GOT3 (cell line): ENCODE measurements at places on chromosomes 7 and 10.

DNA sequence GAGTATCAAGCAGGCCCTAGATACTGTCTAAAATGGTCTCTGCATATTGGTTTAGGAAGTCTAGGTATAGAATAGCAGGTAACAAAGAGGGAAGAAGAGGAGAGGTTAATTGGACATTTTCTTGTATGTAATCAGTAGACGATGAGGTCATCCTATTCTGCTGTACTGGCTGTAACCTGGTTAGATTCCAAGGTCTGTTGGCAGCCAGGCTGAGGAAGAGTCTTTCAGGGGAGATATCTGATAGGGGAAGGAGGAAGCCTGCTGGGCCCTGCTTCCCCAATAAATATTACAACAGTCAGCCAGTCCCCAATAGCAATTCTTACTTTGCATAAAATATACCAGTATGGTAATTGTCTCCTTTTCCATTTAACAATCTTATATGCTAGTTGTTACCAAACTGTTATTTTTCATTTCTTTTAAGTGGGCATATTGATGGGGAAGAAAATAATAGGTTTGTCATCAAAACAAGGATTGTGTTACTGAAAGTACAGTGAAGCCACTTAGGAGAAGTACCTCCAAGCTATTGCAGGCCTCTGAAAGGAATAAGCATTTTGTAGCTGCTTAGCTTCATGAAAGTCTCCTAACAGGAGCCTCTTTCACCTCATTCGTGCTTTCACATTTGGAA lies 186.4 kb downstream of the LRRC4 start:
- DNase-seq = no peak

GRCh38 chr7:134129856-134130523 lies 2.9 kb downstream of the LRGUK start:
- DNase-seq = no peak

DNA sequence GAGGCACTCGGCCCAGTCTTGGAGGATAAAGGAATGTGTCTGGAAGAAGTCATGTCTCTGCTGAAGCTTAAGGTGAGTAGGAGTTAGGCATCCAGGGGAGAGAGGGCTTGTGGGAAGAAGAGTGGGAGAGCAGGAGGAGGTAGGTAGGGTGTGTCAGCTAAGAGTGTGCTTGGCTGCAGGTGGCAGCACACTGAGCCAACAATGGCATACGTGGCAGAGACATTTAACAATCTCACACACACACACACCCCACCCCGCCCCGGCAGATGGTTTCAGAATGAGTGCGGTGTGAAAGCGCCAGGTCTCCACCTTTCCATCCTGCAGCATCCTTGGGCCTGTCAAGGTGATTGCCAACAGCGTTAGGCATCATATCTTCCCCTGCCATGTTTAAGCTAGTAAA lies 11.2 kb upstream of the ARPC1A start:
- DNase-seq = no peak

- DNase-seq = no peak
Observed at GRCh38 chr7:143315776-143316175, at the start of gene CLCN1. Gene CLCN1, plus strand, starts transcription at chr7:143316111. Its CDS starts 102 bp downstream, at chr7:143316213.

DNA sequence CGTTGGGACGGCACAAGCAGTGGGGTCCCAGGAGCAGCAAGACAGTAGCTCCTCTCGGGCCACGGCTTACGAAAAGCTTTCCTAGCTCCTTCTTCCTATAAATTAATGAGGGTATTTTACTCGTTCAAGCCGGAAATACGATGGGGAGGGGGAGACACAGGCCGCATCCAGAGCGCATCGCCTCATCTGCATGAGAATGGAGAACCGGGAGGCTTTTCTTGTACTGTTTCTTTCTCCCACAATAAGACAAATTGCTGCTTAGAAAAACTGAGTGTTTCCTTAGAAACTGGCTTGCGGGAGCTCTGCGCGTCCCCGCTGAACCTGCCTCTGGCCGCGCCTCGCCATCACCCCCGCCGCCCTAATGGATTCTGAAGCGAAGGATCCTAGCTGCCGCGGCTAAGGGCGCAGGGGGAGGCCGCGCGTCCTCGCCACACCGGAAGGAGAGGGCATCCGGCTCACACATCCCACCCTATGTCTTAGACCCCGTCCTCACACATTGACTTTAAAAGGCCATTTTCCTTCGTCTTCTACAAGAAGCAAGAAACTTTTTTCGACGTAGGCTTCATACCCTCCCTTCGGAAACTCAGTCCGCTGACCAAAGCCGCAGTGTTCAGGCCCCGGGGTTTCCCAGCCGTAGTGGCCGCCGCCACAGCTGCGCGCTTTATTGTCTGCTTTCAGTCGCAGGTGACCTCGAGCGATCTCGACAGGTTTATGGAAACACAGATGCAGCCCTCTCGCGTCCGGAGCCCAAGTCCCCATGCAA lies 8.8 kb downstream of the NXPH1 start:
- no peak for DNase-seq

DNA sequence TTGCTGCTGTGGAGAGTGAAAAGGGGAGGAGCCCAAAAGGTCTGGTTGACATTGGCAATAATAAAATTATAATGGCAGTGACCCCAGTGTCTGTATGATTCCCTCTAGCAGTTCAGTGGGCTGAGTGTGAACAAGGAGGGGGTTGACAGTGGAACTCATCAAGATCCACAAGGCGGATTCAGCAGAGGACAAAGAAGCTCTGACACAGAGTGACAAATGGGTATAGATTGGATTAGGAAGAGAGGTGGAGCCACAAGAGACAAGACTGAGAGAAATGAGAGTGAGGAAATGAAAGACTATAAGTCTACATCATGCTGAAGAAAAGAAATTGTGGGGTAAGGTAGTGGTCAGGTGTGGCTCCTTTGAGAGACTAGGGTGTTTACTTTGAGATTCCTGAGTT lies 58.9 kb downstream of the CCDC71L start:
- no peak for DNase-seq

GRCh38 chr10:13268841-13269240 lies 31.0 kb downstream of the PHYH start:
- no peak for DNase-seq

DNA sequence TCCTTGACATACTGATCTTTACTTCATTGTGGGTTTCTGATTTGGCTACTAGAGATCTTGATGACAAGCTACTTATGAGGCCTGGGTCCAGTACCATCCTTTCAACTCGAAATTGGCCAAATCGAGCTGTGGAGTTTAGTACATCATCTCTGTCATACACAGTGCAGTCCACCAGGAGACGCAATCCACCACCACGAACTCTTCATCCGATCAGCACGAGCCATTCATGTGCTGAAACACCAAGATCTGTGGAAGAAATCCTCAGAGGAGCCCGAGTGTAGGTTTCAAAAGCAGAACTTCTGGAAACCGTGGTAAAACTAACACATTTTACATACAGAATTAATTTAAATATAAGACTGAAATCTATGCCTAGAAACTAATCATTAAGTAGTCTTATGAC lies 14.2 kb downstream of the DNAJC9 start:
- DNase-seq = no peak

GRCh38 chr7:7996568-7996967 lies 28.0 kb downstream of the GLCCI1 start:
- no peak for DNase-seq

- DNase-seq = no peak
Observed at GRCh38 chr7:149620961-149621360, 123.4 kb upstream of the ZNF746 start.

- no peak for DNase-seq
Observed at GRCh38 chr10:69715156-69715898, 85.3 kb downstream of the FAM241B start.

- DNase-seq = no peak
Observed at GRCh38 chr7:43513251-43513650, 69.7 kb upstream of the STK17A start.

DNA sequence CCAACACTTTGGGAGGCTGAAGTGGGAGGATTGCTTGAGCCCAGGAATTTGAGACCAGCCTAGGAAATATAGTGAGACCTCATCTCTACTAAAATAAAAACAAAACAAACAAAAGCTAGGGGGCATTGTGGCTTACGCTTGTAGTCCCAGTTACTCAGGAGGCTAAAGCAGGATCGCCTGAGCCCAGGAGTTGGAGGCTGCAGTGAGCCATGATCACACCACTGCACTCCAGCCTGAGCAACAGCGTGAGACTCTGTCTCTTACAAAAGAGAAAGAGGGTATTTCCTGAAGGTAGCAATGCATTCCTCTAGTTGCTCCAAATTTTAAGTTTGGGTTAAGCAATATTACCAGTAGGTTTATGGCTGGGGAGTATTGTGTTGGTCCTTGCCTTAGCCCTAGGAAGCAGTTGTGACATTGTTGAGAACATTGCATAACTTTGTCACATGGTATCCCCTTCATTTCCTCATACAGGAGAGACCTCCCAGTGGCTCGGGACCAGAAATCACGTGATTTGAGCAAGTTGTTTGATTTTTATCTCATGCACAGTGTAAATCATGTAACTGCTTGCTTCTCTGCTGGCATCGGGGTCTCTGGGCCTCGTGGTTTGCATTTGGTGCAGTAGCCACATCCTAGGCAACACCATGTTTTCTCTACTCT lies 23.3 kb upstream of the SMARCD3 start:
- no peak for DNase-seq

- no peak for DNase-seq
Observed at GRCh38 chr10:16948361-16948760, 131.1 kb upstream of the RSU1 start.

GRCh38 chr10:69685426-69685801 lies 55.4 kb downstream of the FAM241B start:
- no peak for DNase-seq

DNA sequence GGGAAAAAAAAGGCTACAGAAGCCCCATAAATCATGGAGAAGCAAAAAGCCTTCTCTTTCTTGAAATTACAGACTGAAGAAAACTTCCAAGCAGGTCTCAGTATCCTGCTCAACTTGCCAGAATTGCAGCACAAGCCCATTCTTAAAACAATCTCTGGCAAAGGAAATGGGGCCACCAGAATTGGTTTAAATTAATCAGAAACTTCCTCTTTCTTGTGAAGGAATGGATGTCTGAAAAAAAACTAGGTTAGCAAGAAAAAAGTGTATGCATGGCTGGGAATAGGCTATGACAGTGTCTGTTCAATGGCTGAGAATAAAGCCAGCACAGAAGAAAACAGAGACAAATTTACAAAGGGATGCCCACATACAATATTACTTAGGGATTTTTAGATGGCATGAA lies 59.1 kb downstream of the TFEC start:
- DNase-seq = no peak

- DNase-seq = no peak
Observed at GRCh38 chr10:84523526-84523925, 195.1 kb downstream of the CCSER2 start.

DNA sequence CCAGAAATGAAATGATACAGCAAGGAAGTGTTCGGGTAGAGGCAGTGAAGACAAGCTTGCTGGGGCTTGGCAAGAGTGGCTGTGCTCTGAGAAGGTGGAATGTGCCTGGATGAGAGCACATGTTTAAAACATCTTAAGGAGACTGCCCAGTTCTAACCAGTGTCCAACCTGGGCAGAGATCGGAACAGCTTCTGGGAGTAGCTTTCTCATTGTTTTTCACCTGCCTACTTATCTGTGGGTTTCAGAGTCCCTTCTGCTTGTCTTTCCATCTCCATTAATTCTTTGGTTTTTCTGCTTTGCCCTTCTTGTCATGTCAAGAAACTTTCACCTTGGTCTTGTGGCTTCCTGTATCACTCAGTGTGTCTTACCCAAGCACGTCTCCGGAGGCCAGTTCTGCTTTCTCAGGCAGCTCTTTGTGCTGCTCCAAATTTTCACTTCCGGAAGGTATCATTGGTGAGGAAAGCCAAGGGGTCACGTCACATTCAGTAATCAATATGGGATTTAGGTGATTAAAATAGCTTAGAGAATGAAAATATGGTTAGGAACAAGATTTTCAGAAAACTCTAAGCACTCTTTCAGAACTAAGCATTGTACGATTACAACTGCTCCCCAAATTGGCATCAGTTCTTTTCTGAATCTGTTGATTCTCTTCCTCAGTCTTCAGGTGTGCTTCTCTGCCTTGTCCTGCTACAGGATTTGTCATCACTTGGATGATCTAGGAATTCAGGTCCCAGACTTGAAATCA lies 5.5 kb upstream of the LAMB4 start:
- DNase-seq = no peak

- no peak for DNase-seq
Observed at GRCh38 chr7:94888551-94888950, 18.8 kb upstream of the PPP1R9A start.

- DNase-seq = no peak
Observed at GRCh38 chr7:112286250-112287086, 80.0 kb downstream of the ZNF277 start.

DNA sequence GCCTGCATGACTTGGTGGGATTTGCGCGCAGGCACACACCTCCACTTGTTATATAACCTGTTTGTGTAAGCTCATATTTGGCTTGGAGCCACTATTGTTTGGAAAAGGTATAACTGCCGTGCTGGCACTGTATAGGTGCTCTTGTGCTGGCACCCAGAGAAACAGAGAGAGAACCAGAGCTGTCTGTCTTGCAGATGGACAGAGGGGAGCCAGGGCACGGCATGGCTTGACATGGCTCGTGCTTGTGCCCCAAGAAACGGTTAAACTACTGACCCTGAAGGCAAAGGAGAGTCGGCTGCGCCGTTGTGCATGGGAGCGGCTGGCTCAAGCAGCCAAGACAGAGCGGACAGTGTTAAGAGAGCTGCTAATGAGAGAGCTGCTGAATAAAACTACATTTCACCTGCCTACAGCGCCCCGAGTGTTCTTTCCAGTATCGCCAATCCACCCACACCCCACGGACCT lies 23.2 kb downstream of the RAPGEF5 start:
- DNase-seq = no peak

- no peak for DNase-seq
Observed at GRCh38 chr7:25624051-25624450, 395.8 kb upstream of the NPVF start.

- no peak for DNase-seq
Observed at GRCh38 chr10:74738052-74738451, 88.3 kb upstream of the KAT6B start.

- no peak for DNase-seq
Observed at GRCh38 chr10:47123716-47124288, 176.2 kb upstream of the GDF10 start.

DNA sequence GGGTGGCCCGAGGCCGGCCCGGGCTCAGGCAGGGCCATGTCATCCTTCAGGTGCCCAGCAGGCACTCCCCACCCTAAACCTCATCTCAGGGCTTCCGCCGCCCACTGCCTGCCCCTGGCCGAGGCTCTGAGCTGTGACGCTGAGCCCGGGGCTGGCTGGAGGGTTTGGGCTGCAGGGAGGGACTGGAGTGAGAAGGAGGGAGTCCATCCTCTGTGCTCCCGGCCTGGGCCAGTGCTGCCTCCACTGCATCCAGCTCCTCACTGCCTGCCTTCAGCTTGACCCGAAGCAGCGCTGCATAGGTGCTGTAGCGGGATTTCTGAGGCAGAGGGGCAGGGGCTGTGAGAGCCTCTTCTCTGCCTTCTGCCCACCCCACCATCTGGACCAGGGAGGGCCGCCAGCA lies 7.6 kb downstream of the NFKB2 start:
- no peak for DNase-seq

DNA sequence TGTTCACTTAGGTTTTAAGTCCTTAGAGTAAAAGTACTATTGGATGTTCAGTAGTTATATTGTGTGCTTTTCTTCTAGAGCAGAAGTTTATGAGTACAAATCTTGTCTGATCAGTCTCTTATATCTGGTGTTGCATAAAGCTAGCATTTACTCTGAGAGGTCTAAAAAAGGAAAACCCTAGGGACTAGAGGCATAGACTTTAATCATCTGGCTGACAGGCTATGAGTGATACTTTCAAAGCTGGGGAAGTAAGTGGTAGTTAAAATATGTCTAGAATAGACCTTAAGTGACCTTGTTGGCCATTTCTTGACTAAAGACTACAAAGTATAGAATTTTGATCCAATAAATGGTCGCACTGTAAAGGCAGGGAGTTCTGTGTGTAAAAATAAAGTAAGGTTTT lies 32.9 kb upstream of the PHYHIPL start:
- no peak for DNase-seq
